AG04449 (cell line): ENCODE measurements at places on chromosomes 13 and 19.

GRCh38 chr13:66803808-66804456, 426.2 kb downstream of the PCDH9 start:
- no peak for DNase-seq

- DNase-seq: no peak
These were observed 18.9 kb upstream of the ZSCAN5A start for GRCh38 chr19:56333506-56333905.

DNA sequence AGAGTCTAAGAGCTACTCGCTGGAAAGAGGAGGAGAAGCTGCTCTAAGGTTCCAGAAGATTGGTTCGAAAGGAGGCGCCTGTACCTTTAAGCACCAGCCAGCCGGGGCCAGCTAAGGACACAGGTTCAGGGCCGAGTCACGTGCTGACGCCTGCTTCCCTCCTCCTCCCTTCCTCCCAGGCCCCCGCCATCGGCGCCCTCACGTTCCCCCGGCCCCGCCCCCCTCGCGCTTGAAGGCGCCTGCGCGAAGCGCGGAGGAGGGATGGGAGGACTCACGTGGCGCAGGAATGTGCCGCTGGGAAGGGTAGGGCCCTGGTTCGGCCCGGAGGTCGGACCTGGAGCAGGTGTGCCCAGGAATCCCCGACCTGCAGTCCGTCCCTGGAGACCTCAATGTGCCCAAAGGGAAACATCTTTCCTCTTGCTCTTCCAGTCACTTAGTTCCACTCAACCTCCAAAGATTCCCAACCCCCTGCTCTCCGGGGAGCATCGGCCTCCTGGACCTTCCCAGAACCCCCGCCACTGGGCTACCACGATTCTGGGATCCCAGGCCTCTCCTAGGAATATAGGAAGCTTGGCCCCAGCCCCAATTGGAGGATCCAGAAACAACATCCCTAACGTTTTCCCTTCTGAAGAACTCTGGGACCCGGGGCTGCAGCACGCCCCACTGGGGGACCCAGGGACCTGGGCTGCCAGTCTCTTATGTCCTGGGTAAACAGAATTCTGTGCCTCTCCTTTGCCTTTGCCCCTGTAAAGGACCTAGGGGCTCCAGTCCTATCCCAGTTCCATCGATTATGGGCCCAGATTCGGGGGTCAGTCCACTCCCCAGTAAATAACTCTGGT, 2.5 kb downstream of the DBP start:
- no peak for DNase-seq

GRCh38 chr13:110419946-110420345, 112.9 kb downstream of the COL4A2 start:
- no peak for DNase-seq

- no peak for DNase-seq
These were observed 20.2 kb downstream of the EPSTI1 start for GRCh38 chr13:42971691-42972347.

- DNase-seq: no peak
These were observed 24.1 kb downstream of the RFX2 start for GRCh38 chr19:6086068-6086788.

DNA sequence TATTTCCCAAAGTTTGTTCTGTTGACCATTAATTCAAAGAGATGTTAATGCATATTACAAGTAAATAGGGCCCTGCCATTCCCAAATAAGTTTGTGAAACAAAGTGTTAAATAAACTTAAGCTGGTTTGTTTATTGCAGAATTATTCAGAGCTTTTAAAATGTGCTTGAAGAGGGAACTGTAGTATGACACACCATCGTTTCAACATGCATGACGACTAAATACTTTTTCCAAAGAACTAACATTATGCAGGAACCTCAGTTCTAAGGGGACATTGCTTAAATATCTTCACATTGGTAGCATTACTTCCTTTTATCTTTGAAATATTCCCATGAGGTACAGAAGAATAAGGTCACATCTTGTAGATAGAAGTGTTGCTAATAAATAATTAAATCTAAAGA, 14.6 kb downstream of the LHFPL6 start:
- DNase-seq: no peak

DNA sequence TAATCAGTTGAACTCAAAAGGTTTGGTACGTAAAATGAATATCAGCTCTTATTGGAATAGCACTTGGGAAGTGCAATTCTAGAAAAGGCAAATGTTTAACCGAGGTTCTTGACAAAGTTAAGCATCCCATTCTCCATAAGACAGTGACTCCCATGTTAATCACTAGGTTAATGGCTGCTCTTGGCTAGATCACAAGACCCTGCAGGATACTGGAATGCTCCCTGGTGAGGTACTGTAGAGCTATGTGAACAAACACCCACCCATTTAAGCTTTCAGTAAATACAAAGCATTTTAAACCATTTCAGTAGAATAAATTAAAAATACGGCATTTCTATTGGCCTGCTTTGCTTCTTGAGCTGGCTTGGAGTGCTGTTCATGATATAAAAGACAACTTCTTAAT, 56.5 kb downstream of the TDRD3 start:
- DNase-seq: no peak

GRCh38 chr19:318509-318774, 26.2 kb downstream of the MIER2 start:
- no peak for DNase-seq

GRCh38 chr13:114142640-114143490, 10.4 kb upstream of the RASA3 start:
- no peak for DNase-seq

GRCh38 chr13:99738626-99739025, 232.9 kb downstream of the ZIC5 start:
- no peak for DNase-seq

- DNase-seq: no peak
These were observed 55.1 kb upstream of the C1QTNF9 start for GRCh38 chr13:24254146-24254841.

- DNase-seq: no peak
These were observed 14.8 kb downstream of the SMIM7 start for GRCh38 chr19:16645140-16645539.

DNA sequence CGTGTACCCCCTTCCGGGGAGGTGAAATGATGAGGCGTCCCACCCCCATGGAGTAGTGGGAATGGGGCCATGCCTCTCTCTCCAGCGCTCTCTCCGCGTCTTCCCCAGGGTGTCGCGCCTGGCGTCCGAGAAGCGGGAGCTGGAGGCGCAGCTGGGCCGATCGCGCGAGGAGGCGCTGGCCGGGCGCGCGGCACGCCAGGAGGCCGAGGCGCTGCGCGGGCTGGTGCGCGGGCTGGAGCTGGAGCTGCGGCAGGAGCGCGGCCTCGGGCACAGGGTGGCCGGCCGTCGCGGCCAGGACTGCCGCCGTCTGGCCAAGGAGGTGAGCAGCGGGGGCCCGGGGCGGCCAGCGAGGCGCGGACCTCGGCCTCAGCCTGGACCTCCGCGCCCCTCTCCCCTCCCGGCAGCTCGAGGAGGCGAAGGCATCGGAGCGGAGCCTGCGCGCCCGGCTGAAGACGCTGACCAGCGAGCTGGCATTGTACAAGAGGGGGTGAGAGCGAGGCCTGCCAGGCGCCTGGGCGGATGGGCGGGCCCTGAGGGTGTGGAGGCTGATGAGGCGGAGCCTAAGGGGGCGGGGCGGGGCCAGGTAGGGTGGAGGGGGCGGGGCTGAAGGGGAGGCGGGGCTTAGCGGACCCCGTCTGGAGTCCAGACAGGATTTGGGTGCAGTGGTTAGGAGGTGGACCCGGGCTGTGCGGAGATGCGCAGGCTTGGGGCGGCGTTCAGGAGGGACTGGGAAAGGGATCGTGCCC, 7.7 kb downstream of the PGLYRP1 start:
- DNase-seq: no peak

DNA sequence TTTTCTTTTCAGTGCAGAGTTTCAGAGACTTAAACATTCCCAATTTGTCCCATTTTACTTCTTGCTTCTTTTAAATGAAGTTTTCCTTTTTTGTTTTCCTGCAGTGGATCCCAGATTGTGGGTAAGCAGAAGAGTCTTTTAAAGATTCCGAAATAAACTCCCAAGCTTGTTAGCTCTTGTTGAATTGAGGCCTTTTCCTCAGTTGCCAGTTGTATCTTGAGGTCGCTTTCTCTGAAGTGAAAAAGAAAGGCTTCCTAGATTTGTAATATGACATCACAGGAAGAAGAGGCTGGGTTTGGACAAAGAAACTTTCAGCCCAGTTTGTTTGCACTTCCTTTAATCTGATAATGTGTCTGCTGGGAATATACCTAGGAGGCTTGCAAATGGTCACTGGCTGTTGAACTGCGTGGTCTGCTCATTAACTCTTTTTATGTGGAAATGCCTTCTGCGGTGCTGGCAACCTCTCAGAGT, at the start of gene LPAR6:
Gene LPAR6 (minus strand): TSS at position 233 of the 471 bp plus-strand sequence. CDS start 690 bp downstream, outside the sequence.
- DNase-seq: no peak

- no peak for DNase-seq
These were observed 1.1 kb downstream of the IGFLR1 start for GRCh38 chr19:35741203-35741515.

DNA sequence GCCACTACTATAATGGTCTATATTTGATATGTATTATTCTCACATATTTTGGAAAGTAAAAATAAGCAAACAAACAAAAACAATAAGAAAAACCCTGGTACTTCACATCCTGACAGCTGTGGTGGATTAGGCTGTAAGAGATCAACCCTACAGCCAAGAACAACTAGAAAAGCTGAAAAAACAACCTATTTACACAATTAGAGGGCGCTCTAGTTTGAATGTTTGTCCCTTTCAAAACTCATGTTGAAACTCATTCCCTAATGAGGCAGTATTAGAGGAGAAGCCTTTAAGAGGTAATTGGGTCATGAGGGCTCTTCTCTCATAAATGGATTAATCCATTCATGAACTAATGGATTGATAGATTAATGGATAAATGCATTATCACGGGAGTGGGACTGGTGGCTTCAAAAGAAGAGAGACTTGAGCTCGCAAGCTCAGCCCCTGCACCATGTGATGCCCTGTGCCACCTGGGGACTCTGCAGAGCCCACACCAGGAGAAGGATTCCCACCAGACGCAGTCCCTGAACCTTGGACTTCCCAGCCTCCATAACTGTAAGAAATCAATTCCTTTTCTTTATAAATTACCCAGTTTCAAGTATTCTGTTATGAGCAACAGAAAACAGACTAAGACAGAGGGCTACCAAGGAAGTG, 733.9 kb upstream of the ARGLU1 start:
- no peak for DNase-seq

- no peak for DNase-seq
These were observed at the start of gene RGS9BP for GRCh38 chr19:32675720-32676185. TSS of gene RGS9BP (plus strand) at chr19:32675848. CDS start at chr19:32676264, 416 bp downstream.

DNA sequence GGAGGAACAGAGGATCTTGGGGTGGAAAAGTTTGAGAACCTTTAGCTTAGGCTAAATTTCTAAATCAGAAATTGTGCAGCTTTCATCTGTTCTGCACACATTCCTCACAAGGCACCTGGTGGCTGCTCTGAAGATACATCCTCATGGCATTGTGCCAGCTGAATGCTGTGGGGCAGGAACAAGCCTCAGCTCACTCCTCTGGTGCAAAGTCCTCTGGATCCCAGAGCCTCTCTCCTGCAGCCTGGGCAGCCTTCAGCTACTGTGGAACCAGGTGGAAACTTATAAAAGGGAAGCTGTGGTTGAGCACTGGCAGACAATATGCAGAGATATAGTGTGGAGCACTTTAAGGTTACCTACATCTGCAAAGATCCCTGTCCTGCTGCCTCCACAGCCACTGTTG, 72.3 kb downstream of the KCTD12 start:
- no peak for DNase-seq

GRCh38 chr19:55302318-55302703, 18.5 kb downstream of the BRSK1 start:
- DNase-seq: no peak

- DNase-seq: no peak
These were observed 60.9 kb downstream of the KLF12 start for GRCh38 chr13:74073274-74073673.

DNA sequence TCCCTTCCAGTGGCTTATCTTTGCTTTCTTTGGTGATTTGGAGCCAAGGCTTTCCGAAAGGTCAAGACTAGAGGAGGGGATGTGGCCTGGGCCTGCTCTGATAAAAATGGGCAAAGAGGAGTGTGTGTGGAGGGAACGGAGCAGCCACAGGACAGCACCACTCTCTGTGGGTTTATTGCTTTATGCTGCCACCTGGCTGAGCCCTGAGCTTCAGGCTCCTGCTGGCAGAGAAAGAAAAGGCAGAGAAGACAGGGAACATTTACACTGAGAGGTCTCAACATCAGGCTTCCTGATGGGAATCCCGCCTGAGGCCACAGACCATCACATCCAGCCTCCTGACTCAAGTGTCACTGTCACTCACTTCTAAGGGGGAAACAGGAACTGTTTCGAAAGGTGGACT, 9.2 kb upstream of the GSX1 start:
- no peak for DNase-seq

- DNase-seq: no peak
These were observed at the start of gene GNG14 for GRCh38 chr19:12687496-12688196. TSS of gene GNG14 (plus strand) at chr19:12687998. CDS start at chr19:12688049, 51 bp downstream.

GRCh38 chr19:51427201-51427600, 9.8 kb upstream of the SIGLEC10 start:
- DNase-seq: no peak

DNA sequence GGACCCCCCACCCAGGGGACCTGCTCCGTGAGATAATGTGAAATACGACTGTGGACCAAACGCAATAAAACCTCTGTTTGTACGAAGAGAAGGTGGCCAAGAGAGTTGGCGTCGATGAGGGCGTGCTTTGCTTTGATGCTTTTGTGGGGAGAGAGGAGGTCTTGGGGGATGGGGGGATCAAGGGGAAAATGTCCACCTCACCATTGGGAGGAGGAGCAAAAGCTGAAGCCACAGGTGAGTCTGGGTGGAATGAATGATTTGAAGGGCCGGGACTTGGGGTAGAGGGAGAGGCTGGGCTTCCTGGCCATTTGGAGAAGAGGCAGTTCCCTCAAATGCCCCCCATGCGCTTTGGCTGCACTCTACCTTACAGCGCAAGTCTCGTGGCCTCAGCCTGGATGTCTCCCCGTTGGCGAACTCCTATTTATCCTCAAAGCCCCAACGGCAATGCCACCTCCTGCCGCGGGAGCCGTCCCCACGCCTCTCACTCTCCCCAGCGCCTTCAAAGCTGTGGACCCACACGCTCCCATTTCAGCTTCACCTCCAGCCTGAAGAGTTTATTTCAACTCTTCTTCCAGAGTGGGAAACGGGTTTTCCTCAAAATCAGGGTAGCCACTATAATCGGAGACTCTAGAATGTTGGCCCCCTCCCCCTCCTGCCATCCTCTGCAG, 795 bp upstream of the ABCA7 start:
- DNase-seq: no peak

GRCh38 chr19:50255115-50255514, 51.7 kb downstream of the MYH14 start:
- no peak for DNase-seq

DNA sequence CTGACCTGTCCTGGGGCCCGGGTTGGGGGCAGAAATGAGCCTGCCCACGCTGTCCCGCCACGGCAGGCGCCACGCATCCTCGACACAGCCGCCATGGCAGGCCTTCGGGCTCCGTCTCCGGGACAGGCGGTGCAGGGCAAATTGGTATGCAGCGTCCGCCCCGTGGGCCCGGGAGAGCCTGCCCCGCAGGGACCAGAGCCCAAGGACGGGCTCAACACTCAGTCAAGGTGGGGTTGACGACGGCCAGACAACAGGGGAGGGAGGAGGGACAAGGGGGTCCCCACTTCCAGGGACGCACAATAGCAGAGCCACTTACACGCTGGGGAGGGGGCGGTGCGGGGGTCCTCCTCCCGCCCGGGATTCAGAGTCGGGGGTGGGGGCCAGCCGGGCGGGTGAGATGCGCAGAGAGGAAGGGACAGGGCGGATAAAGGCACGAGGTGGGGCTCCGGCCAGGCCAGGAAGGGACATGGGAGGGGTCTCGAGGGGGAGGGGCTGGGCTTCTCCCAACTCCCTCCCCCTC, 1.2 kb downstream of the CTXN1 start:
- no peak for DNase-seq

GRCh38 chr19:10339380-10339960, at the start of gene ICAM3:
TSS of gene ICAM3 (minus strand) at chr19:10339624. CDS start at chr19:10339614, 10 bp downstream.
- no peak for DNase-seq

- DNase-seq: no peak
These were observed 1.2 kb downstream of the KPNA3 start for GRCh38 chr13:49791315-49791710.
